ENCODE measurements at places on chromosomes 1 and 21. TPM values are rescaled to one million over a fixed set of nuclear protein-coding genes. Genes with fewer than 3 reads are reported as not detected.

The ICOSLG gene
- 5.6 TPM for total RNA-seq

GRCh38 chr1:36326499-36326898, 3.1 kb upstream of the EVA1B start:
- peaks cover 14% of the 10 kb centered on the region for H3K4me1 ChIP-seq
- H3K27me3 ChIP-seq, result peaks cover 8% of the 10 kb centered on the region
- peak overlapping the region; percentile 20 for H3K27ac ChIP-seq
- H3K36me3 ChIP-seq, result peaks cover 34% of the 10 kb centered on the region
- no peak overlapping the region for H3K4me3 ChIP-seq
- peak; percentile 35 for DNase-seq

DNA sequence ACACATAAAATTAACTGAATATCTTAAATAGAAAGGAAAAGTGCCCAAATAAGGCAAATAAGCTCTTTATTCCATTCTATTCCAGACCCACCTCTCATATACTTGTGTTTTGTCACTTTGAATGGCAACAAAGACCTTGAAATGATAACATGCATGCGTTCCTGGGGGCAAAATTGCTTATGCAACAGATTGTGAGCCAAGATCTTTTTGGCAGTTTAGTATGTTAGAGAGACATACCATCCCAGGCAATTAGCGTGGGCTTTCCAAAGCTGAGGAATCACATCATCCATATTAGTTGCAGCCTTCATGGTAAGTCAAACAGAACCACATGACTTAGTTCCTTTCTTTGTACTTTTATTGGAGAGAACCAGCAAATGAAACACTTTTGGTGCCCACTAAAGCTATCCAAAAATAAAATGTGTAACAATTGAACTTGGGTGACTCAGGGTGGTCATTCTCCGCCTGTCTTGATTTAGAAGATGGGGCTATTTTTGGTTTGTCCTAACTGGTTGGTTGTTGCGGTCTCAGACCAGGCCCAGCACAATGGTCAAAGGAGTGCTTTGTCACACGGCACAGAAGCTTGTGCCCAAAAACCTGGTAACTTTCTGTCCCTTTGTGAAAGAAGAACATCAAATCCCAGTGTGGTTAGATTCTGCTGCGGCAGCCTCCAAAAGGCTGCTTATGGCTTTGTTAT, 68.7 kb upstream of the ATF3 start:
- no peaks in the 10 kb centered on the region for H3K4me1 ChIP-seq
- H3K27me3 ChIP-seq, result no peaks in the 10 kb centered on the region
- H3K27ac ChIP-seq, result no peak overlapping the region
- no peak overlapping the region for H3K4me3 ChIP-seq
- DNase-seq, result no peak

DNA sequence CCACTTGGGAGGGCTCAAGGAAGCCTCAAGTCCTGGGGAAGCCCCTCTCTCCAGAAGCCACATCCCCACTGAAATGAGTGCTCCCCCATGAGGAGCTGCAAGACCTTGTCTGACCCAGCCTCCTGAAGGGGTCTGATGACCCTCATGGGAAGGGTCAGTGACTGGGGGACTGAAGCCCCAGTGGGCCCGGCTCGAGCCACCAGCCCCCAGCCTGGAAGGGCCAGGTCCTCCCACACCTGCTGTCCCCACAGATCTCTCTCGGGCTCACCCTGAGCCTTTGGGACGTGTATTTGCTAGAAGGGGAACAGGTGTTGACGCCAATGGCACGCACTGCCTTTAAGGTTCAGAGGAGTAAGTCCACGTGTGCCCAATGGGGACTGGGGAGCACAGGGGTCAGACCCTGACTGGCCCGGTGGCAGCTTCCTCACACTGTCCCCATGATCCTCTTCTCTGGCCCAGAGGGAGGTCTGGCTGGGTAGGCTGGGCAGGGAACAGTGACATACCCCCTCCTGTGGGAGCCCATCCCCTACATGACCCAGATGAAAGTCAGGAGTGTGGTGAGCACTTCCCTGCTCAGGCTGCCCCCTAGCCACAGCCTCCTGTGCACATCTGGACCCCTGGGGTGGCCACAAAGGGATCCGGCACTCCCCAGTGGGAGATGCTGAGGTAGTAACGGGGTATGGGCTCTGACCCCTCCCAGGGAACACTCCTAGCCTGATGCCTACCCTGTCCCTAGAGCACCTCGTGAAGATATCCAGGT, 12.4 kb upstream of the SRARP start:
- peaks cover 26% of the 10 kb centered on the region for H3K27me3 ChIP-seq
- no peak overlapping the region for H3K27ac ChIP-seq
- no peak for DNase-seq
- H3K36me3 ChIP-seq, result no peaks in the 10 kb centered on the region

- H3K27ac ChIP-seq, result peak overlapping the region; percentile 43
- peaks cover 51% of the 10 kb centered on the region for H3K4me1 ChIP-seq
- no peak overlapping the region for H3K4me3 ChIP-seq
- H3K27me3 ChIP-seq, result no peaks in the 10 kb centered on the region
- no peak for DNase-seq
Observed at GRCh38 chr1:205963352-205964155, 20.3 kb upstream of the SLC26A9 start.

DNA sequence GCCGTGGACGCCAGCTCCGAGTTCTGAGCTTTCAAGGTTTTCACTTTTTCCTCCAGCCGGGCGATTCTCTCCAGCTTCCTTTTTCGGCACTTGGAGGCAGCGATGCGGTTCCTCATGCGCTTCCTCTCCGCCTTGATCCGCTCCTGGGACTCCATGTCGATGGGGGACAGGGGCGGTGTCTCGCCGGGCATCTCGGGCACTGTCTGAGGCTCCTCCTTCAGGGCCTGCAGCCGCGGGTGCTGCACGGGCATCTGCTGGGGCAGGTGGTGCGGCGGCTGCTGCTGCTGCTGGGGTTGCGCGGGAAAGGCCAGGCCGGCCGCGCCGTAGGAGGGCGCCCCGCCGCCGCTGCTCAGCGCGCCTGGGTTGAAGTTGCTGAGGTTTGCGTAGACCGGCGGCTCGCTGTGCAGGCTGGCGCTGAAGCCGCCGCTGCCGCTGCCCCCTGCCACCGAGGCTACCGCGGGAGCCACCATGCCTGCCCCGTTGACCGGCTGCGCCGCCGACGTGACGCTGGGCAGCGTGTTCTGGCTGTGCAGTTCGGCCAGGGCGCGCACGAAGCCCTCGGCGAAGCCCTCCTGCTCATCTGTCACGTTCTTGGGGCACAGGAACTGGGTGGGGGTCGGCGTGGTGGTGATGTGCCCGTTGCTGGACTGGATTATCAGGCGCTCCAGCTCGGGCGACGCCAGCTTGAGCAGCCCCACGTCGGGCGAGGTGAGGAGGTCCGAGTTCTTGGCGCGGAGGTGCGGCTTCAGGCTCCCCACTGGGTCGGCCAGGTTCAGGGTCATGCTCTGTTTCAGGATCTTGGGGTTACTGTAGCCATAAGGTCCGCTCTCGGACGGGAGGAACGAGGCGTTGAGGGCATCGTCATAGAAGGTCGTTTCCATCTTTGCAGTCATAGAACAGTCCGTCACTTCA, 1.4 kb downstream of the JUN start:
- peaks cover 68% of the 10 kb centered on the region for H3K36me3 ChIP-seq
- H3K27ac ChIP-seq, result peak overlapping the region; percentile 99
- peak overlapping the region; percentile 97 for H3K4me3 ChIP-seq
- H3K4me1 ChIP-seq, result peaks cover 36% of the 10 kb centered on the region

DNA sequence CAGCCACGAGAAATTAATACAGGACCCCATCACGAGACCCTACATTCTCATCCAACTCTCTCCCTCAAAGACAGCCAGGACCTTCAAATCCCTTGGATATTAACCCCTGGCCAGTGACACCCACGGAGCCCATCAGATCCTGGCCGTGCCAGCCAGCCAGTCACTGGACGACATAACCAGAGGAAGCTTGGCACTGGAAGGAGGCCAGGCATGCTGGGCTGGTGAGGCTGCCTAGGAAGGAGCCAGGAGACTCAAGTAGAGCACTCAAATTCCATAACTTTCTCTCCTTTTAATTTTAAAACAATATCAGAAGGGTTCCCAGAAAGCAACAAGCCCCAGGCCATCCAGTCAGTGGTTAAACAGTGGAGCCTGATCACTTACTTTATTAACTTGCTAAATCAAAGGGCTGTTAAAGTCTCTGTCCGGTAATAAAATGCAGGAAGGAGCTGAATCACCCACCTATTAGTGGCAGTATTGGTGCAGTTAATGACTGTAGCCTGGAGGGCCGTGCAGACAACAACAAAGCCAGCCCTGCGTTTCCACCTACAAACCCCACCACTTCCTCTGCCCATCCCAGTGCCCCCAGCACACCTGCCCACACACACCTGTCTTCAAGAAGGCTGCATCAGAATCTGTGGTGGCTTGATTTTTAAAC, 78.0 kb downstream of the HIVEP3 start:
- H3K36me3 ChIP-seq, result no peaks in the 10 kb centered on the region
- H3K27ac ChIP-seq, result peak overlapping the region; percentile 19
- no peaks in the 10 kb centered on the region for H3K27me3 ChIP-seq
- peak; percentile 8 for DNase-seq
- peaks cover 24% of the 10 kb centered on the region for H3K4me1 ChIP-seq

The SPATC1L gene
- 4.4 TPM for total RNA-seq

Measured in Calu3 (cell line).